ENCODE measurements at places on chromosomes 6 and 20.
A peak's percentile ranks its signal among the peaks of the same experiment; 100 is the strongest.

- no peak for DNase-seq
Measured at GRCh38 chr20:35767683-35768481, 3.9 kb upstream of the PHF20 start.

GRCh38 chr20:46037036-46037435 is 8.0 kb downstream of the SLC12A5 start:
- DNase-seq = no peak

GRCh38 chr6:3868544-3868943 is 19.4 kb downstream of the FAM50B start:
- peak; percentile 4 for DNase-seq

DNA sequence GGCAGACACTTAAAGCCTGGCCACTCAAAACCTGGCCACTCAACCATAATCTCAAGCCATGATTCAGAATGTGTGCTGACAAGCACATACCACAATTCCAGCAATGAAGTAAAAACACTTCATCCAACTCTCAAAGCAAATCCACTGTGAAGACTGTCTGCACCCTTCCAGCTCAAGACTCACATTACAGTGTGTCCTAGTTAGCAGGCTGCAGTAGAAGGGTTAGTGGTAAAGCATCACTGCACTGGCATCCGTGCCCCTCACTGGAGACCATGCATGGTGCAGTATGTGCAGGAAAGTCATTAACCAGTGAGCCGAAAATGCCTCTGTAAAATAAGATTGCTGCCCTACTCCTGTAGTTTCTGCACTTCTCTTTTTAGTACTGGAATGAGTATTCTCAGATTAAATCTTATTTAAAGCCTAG is 43.4 kb downstream of the SLC23A2 start:
- no peak for DNase-seq

DNA sequence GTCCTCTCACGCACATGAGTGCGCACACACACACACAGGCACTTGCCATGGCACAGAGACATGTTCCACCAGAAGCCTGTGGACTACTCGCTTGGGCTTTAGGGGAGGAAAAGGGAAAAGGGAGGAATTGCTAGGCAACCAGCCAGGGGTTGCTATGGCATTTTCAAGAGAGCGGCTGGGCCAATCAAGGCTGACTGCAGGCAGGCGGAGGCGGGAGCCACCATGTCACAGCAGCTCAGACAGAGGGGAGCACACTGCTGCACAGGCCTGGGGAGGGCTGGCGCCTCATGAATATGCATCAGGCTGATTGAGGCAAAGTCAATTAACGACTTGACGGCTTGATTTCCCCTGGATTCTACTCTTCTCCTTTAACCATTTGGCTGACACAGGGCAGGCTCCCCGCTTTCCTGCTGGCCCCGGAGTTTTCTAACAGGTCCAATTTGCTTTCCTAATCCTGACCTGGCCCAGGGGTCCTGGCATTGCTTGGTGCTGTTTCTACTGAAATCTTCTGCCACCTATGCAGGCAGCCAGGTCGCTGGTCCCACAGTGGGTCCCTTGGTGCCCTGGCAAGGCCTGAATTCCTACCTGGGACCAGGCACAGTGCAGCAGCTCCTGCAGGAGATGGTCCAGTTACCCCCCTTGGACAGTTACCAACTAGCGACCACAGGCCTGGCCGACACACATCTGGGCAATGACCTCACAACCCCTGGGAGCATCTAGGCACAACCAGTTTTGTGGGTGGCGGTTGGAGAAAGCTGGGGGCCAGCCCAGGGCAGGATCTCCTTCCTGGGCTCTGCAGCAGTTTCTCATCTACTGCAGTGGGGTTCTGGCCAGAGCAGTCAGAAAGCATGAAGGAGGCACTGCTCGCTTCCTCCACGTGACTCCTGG is 52.1 kb downstream of the YTHDF1 start:
- no peak for DNase-seq

DNA sequence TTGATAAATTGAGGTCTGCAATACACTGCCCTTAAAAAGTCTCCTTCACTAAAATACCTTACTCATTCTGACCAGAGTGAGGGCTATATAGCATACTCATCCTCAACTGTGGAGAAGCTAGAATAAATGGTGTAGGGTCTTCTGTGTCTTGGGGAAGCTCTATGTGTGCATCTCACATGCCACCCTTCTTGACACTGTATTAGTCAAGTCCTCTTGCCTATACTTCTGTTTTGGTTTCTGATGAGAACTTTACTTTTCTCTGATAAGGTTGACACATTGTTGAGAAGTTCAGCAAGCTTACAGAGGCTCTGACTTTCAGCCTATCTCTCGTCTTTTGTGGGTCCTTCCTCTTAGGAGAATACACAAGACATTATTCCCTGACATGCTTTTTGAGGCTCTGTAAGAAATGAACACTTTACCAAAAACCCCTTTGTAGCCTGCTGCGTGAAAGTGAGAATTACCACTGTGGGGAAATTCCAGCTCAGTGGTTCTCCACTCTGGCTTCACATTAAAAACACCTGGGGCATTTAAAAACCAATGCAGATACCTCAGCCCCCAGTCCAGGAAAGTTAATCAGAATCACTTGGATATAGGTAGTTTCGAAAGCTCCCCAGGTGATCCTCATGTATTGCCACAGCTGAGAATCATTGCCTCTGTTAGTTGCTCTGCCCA is 372.1 kb upstream of the HS3ST5 start:
- no peak for DNase-seq

- DNase-seq = no peak
Measured at GRCh38 chr6:25418454-25419052, 139.4 kb downstream of the CARMIL1 start.

DNA sequence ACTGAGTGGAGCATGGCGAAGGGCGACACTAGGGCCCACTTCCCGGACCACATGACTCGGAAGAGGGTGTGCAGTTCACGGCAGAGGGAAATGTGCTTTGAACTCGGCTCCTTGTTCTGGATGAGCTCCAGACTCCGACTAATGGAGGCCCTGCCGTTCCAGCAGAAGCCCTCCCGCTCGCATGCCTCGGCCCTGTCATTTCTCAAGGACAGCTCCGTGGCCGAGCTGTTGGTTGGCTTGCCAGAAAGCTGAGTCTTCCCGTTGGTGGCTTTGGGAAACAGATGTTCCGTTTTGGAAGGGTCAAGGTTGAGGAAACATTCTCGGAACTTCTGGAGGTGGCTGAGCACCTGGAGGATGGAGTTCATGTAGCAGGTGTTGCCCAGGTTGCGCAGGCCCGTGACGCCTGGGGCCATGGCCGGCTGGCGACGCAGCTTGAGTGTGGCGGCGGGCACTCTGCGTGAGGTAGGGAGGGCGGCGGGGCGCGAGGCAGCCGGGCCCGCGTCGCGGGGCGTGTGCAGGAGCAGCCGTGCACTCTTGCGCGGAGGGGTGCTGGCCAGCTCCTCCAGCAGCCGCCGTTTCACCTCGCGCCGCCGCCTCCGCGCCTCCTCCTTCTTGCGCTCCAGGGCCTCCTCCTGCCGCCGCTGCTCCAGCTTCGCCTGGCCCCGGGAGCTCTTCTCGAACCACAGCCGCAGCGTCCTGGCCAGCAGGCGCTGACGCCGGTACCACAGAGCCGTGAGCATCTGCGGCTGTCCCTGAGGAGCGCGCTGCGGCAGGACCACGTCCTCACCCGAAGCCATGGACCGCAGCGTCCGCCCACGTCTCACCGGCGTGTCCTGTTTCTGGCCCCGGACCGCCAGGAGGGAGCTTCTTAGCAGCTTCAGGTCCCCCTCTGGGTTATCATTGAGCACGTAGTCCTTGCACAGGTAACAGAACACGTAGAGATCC is 18.6 kb downstream of the TOMM6 start:
- DNase-seq = no peak

DNA sequence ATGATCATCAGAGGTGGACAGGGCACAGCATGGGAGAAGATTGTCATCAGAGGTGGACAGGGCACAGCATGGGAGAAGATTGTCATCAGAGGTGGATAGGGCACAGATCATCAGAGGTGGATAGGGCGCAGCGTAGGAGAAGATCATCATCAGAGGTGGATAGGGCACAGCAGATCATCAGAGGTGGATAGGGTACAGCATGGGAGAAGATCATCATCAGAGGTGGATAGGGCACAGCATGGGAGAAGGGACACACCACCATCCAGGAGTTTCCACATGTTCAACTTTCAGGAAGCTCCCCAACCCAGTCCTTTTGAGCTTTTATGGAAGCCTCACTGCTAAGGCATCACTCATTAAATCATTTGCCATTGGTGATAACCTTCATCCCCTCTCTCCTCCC is 104.1 kb downstream of the MAP7 start:
- DNase-seq = no peak

- no peak for DNase-seq
Measured at GRCh38 chr20:59159493-59160376, 3.9 kb upstream of the ZNF831 start.

- no peak for DNase-seq
Measured at GRCh38 chr6:86331919-86332318, 605.4 kb upstream of the HTR1E start.

DNA sequence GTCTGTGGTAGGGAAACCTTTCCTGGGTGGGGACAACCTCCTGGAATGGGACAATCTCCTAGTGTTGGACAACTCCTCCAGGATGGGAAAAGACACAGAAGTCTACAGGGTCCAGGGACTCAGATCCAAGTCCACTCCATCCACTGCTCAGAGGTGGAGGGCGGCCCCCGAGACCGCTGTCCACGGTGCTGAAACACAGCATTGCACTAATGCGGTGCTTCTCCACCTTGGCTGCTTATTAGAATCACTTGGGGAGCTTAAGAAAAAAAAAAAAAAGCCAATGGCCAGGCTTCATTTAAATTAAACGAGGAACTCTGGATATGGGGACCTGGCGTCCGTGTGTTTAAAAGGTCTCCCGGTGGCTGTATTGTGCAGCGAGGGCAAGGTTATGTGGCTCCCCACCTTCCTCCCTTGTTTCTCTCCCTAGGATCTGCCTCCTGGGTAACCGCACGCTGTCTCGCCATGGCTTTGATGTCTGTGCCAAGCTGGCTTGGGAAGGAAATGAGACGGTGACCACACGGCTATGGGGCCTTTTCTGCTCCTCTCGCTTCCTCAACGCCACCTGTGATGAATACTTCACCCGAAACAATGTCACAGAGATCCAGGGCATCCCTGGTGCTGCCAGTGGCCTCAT is 12.0 kb downstream of the SLC12A5 start:
- no peak for DNase-seq

DNA sequence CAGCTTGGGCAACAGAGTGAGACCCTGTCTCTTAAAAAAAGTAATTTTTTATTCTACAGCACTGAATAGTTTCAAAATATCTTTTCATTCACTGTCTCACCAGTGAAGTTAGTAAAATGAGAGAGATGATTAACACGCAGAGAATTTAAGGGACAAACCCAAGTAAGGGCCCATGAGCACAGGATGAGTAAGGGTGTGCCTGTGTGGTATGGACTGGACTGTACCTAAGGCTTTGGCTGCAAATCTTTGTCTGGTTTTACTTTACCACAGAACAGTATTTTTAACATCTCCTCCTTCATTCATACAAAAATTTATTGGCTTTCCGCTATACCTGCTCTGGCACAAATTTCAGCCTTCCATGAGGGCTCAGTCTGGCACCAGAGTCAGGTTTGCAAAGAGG is 433.3 kb downstream of the UTRN start:
- no peak for DNase-seq

GRCh38 chr20:60050193-60050947 is 92.1 kb downstream of the CDH26 start:
- DNase-seq = peak; percentile 81

DNA sequence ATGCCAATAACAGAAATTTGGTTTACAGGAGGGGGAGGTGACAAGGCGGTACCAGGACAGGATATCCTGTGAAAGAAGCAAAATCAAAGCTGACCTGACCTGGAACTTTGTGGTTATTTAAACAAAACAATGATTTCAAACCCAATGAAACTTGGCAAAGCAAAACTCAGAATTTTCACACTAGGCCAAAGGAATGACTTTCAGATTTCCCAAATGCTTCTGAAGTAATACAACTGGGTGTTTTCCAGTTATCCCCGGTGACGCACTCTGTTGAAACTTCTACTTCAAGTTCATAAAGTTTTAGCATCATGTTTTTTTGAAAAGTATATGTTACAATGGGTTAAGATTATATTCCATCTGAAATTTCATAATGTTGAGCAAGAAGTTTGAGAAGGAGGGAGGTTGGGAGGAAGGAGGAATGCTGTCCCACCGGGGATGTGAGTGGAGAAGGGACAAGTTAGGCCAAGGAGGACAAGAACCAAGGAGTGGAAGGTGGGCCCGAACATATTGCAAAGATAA is 78.1 kb upstream of the TRAF3IP2 start:
- DNase-seq = no peak

DNA sequence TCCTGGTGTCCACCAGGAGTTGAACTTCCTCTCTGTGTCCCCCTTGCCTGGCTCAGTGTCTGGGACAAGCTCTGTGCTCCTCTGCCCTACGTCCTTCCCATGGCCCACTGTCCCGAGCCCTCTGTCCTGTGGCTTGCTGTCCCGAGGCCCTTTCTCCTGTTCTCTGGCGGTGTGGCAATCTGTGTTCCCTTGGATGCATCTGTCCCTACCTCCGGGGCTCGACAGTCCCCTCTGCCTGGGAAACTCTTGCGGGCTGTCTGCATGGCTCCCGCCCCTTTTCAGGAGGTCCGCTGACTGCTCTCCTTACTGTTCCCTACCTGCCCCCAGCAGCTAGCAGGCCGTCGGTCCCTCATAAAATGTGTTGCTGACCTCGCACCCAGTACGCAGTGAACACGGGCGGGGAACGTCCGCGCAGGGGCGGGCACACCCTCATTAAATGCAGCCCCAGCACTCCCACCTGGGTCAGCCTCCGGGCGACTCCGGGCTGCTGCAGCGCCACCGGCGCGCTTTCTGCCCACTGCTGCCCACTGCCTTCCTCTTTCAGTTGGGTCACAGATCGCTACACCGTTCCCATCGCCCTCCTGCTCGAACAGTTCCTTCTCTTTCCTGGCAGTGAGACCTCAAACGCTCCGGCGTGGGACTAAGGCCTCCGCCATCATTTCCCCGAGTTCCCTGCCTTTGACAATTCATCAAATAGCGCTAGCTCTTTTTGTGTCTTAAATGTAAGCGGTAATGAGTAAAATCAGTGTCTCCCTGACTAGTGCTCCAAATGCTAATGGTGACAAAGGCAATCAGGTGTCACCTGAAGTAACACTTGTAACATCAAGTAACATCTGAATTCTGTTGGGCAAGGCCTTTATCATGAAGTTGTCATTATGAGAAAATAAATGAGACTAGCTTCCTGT is 60.5 kb downstream of the RSPH3 start:
- DNase-seq = no peak

DNA sequence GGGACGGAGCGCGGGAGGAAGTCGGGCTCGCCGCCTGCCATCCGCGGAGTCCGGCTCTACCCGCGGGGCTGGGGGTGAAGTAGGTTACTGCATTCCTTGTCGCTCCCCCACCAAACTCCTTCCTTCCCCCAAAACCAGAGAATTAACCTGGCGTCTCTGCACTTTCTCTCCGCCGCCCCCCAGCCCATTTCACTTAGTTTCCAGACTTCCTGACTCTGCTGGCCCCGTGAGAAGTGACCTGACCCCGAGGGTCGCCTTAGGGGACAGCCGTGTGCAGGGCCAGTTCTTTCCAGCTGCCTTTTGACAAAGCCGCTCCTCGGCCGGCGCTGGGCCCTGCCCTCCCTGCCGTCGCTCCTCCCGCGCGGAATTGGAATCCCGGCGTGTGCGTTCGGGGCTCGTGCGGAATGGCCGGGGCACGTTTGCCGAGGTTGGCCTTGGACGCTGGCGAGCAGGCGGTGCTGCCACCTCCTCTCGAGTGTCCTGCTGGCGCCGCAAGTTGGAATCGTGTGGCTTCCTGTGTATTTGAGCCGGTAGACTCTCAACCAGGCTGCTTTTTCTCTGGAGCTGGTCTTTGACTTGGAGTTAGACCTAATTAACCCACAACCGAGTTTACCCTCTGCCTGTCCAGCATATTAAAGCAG is 650 bp downstream of the DCBLD1 start:
- DNase-seq = peak; percentile 65

GRCh38 chr6:14108571-14109410 is 8.8 kb upstream of the CD83 start:
- DNase-seq = no peak

All from WERI-Rb-1 (cell line).